ENCODE measurements at places on chromosomes 1 and 21.

DNA sequence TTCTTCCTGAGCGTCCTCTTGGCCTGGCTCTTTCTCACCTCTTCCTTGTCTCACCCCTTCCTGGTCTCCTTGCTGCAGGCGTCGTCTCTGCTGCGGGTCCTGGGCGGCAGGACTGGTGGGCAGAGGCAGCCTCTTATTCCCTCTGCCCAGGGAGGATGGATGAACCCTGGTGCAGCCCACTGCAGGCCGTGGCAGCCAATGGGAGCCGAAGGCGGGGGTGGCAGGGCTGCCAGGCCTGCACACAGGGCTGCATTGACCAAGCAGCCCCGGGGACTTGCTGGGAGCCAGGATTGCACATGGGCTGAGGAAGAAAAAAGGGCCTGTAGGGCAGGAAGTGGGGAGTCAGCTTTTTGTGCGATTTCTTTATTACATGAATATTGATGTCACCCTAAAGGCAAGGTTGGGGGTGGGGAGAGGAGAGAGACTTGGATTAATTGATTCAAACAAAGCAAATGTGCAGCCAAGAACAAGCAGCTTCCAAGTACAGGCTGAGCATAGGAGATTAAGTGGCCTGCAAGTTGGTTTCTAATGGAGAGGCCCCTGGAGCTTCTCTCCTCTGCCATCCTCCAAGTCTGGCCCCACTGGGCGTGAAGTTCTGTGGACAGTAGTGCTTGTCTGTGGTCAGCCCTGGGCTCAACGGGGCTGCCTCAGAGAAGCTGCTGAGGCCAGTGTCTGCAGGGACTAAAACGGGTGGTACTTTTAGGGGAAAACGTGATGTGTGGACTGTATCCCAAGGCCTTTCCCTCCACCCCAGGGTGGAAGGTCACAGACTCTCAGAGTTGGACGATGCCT is at the start of gene S100B:
Gene S100B, minus strand, starts transcription at position 108 of the 792 bp plus-strand sequence. CDS start 2,667 bp downstream, outside the sequence.
- DNase-seq, result peak; percentile 6

DNA sequence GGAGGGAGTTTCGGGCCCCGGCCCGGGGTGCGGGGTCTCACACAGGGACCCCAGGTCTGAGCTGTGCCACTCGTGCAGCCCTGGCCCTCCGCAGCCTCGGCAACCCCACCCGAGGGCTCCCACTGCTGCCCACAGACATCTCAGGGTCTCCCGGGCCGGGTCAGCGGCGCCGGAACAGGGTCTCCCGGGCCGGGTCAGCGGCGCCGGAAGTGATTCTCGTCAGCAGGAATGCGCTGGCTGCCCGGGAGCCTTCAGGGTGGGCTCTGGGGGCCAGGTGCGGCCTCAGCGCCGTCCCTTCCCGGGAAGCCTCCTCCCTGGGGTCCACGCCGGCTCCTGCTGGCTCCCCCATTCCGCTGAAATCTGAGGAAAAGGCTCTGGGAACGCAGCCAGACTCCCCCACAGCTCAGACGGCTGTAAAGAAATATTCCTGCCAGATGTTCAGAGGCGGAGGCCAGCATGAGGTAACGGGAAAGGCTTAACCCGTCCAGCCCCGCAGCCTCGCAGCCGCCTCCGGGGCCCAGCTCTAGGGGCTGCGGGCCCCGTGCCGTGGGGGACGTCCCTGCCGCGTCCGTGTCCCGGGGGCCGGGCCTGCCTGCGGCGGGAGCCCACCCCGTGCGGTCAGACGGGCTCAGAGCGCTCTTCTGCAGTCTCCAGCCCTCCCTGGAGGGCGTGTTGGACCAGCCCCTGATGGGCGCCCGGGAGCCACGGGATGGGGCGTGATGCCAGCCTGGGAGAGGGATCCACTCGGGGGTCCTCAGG is 8.7 kb upstream of the COL6A1 start:
- no peak for DNase-seq

GRCh38 chr1:152980676-152981075 is 3.2 kb upstream of the SPRR1A start:
- DNase-seq, result no peak

DNA sequence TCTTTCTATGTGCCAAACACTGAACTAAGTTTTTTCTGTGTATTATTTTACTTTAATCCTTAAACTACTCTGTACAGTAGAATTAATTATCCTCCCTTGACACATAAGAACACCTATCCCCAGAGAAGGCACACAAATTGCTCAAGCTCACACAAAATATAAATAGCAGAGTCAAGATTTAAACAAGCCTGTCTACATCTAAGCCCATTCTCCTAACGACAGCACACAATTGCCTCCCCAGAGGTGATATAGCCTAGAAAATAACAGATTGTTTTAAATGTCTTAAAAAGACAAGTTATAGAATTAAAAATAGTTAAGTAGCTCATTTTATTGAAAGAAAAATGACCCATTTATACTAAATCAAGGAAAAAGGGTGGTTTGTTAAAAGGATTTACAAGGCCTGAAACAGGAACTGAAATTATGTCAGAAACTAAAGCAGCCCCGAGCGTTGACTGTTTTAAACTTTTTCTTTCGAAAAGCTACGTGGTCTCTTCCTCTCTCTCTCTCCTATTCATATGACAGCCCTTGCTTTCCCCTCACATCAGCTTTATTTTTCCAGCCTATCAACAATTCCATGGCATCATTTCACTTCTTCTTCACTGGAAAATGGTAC is 30.5 kb downstream of the TNFSF18 start:
- no peak for DNase-seq

GRCh38 chr1:183688341-183689060 is 35.4 kb upstream of the APOBEC4 start:
- no peak for DNase-seq

GRCh38 chr1:16999863-17000262 is 11.9 kb downstream of the ATP13A2 start:
- no peak for DNase-seq

GRCh38 chr1:9115351-9116205 is 13.3 kb downstream of the GPR157 start:
- no peak for DNase-seq

DNA sequence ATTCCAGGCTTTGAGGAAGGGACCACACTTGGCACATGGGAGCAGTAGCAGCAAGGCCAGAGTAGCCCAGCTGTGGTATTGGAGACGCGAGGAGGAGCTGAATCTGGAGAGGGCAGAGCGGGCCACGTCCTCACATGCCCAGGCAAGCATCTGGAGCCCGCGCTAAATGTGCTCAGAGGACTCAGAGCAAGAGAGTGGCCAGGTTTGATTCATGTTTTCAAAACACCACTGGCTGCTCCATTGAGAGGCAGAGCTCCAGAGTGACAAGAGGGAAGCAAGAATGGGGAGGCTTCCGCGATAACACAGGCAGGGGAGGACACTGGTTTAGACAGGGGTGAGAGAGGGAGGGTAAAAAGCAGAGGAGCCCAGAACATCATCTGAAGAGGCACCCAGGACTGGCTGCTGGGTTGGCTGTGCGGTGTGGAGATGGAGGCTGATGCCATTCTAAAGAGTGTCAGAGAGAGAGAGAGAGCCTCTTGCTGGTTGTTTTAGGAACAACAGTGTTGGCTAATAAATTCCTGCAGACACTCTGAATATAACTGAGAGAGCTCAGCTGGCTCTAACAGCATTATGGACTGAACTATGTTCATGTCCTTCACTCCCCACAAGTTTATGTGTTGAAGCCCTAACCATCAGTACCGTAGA is 32.3 kb downstream of the RCAN1 start:
- DNase-seq, result no peak

DNA sequence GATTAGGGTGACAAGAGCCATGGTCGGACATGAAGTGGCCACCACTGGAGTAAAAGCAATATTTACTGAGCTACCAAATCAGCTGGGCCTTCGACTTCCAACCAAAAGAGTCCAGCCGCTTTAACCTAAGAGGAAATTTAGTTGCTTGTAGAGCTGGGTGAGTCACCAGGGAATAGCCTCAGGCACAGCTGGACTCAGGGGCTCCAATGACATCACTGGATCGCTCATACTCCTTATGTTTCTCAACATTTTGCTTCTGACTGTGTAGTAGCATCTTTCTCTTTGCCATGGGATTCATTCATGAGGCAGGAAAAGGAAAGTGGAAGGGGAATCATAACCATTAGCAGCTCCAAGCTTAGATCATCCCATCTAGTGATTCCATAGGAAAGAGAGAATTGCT is 664.4 kb downstream of the MATN1 start:
- DNase-seq, result no peak

DNA sequence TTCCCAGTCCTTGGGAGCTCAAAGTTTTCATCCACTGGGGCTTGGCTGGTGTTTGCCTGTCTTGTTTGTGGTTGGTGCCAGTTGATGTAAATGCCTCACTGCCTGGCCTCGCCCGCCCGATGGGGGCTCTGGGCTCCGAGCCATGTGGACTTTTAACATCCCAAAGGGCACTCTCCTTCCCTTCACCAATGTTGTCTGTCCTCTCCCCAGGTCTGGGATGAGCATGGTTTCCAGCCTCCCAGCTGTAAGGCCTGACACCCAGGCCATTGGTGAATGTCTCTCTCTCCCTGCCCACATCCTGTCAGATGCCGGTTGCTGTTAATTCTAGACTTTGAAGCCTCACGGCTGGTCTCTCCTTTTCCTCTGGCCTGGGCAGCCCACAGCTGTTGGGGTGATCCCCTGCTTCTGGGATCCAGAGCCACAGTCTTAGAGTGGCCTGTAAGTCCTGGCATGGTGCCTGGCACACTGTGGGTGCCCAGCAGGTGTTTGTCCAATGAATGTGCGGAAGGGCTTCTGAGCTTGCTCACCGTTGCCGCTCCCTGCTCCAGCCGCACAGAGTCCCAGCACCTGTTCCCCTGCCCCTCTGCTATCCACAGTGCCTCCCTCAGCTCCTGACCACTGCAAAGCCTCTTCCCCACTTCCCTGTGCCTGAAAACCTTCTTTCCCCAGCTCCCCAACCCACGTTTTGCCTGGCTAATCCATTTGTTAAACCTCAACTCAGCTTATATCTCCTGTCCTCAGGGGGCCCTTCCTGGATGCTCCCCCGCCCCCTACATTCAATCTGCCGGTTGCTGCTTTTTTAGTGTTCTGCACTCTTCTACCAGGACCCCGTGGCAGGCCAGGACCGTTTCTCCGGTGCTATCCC is 3.3 kb upstream of the C1orf174 start:
- DNase-seq, result no peak

GRCh38 chr1:246591504-246591903 is 25.2 kb downstream of the CNST start:
- no peak for DNase-seq

DNA sequence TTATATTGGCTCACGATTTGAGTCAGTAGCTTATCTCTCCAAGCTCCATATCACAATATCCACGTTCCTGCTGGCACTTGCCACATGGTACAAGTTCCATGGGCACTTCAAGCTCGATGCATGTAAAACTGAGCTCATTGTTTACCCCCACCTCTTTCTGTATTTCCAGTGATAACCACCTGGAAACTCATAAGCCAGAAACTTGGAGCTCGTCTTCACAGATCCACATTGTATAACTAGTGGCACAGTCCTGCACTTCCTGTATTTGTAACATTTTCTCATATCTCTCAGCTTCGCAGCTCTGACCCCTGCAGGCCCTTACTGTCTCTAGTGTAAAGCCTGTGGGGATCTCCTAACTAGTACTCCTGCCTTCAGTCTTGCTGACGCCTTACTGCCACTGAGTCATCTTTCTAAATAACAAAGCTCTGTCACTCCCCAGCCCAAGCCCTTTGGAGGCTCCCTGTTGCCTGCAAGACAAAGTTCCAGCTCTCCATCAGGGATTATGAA is 6.5 kb upstream of the C2CD4D start:
- DNase-seq, result no peak

- DNase-seq, result no peak
Observed at GRCh38 chr1:100536031-100536430, 1.9 kb upstream of the GPR88 start.

DNA sequence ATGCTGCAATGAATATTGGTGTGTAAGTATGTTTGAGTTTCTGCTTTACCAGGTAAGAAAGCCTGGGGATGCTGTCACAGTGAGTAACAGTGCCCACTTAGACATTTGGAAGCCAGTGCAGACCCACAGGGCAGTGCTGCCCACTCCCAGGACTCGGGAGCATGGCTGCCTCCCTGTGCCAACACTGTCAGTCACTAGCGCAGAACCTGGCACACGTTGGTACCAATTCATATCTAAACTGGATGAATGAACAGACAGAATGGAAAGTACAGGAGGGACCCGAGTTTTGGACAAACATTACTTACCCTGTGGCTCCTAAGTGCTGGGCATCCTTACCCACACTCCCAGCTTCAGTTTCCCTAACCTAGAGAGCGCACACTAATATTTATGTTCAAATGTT is 1.6 kb upstream of the EVA1C start:
- DNase-seq, result no peak

GRCh38 chr1:234617986-234618736 is 8.2 kb upstream of the IRF2BP2 start:
- DNase-seq, result no peak

GRCh38 chr1:164382384-164382783 is 176.6 kb upstream of the PBX1 start:
- no peak for DNase-seq

GRCh38 chr1:66413838-66414175 is 120.1 kb upstream of the SGIP1 start:
- no peak for DNase-seq

- DNase-seq, result no peak
Observed at GRCh38 chr1:224203243-224204016, 20.4 kb downstream of the DEGS1 start.

DNA sequence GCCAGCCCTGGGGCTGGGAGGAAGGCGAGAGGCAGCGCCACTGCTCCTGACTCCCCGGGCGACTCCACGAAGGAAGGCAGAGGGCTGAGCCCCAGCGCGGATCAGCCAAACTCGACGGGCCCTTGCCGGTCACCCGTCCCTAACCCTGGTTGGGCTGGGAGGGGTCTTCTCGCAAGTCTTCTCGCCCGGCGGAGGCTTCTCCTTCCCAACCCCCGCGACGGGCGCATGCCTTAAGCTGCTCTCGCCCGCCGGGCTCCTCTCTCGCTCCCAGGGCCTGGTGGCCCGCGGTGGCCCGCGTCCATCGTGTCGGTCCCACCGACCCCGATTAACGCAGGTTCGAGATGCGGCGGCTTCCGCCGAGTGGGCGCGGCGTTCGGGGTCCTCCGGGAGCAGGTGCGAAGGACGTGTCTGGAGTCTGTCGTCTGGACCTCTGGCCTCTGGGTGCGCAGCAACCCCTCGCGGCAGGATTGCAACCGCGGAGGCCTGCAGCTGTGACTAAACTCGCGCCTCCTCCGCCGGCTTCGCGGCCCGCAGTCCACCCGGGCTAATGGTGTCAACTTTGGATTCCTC is 29.0 kb upstream of the PPM1J start:
- no peak for DNase-seq

- no peak for DNase-seq
Observed at GRCh38 chr1:107949467-107950253, 15.3 kb downstream of the VAV3 start.

DNA sequence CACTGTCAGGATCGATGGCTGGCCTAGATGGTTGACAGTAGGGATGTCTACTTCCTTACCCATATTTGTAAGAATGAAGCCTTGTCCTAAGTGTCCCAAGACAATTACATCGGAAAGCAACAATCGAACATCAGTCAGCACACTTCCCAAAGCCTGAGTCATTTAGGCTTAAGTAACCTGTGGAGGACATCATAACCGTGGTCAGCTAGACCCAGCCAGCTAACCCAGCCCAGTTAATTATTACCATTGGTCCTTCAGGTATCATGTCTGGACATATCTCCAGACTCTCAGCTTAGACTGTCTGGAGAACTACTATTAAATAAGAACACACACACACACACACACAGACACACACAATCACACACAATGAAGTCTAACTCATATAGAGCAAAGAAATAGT is 264.7 kb downstream of the TRABD2B start:
- no peak for DNase-seq

- no peak for DNase-seq
Observed at GRCh38 chr1:227883641-227884301, 64.0 kb downstream of the WNT9A start.

Measured in NCI-H1417 treated with DMSO at 0.1 percent for 48 hours (cell line).